ENCODE measurements at places on chromosomes 7 and 10.

DNA sequence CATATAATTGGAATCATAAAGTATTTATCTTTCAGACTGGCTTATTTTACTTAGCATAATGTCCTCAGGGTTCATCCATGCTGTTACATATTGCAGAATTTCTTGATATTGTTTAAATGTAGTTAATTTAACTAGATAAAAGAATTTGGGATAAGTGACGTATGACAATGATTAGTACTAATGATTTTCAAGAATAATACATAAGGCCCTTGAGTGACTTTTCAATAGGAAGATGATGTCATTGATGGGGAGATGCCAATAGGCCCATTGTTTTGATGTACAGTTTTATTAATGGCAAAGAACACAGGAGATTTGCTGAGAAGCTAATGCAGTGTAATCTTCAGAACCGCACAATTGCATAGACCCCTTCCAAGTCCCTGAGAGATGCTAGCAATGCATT lies 537.4 kb upstream of the PHF14 start:
- no peak for DNase-seq

DNA sequence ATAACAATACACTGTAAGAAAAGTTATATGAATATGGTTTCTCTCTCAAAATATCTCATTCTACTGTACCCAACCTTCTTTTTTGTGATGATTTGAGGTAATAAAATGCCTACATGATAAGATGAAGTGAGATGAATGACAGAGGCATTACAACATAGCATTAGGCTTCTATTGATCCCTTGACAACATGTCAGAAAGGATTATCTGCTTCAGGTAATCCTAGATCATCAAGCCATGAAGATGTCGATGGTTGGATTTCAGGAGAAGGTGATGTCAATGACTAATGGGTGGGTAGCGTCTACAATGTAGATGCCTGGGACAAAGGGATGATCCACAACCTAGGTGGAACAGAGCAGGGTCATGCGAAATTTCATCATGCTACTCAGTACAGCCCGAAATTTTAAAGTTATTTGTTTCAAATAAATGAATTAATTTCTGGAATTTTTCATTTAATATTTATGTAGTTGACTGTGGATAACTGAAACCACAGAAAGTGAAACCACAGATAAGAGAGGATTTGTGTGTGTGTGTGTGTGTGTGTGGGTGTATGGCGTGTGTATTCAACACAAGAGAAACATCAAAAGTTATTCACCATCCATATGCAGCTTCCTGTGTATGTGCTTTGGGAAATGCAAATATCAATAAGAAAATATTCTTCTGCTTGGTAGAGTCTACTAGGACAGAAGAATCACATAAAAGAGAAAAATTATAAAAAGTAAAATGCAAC lies 77.0 kb downstream of the MAGI2 start:
- DNase-seq = no peak

GRCh38 chr10:61486738-61487396 lies 33.7 kb upstream of the TMEM26 start:
- peak; percentile 16 for DNase-seq

- no peak for DNase-seq
Observed at GRCh38 chr10:95413588-95413987, 122.8 kb upstream of the PDLIM1 start.

- no peak for DNase-seq
Observed at GRCh38 chr7:138429577-138430250, 30.3 kb upstream of the TRIM24 start.

- no peak for DNase-seq
Observed at GRCh38 chr7:134567368-134567767, 18.5 kb downstream of the AKR1B15 start.

DNA sequence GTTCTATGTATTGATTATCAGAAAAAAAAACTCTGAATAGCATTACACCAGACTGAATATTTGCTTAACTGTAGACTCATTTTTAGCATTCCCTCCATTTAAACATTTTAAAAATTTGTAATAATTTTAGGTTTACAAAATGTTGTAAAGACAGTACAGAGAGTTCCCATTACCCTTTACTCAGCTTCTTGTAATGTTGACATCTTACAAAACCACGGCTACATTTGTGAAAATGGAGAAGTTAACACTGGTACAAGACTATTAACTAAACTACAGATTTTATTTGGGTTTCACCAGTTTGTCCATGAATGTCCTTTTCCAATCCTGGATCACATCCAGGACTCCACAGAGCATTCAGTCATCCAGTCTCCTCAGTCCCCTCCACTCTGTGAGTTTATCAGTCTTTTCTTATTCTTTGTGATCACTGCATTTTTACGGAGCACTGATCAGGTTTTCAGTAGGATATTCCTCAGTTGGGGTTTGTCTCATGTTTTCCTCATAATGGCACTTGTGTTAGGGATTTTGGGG lies 130.0 kb upstream of the EEPD1 start:
- no peak for DNase-seq

DNA sequence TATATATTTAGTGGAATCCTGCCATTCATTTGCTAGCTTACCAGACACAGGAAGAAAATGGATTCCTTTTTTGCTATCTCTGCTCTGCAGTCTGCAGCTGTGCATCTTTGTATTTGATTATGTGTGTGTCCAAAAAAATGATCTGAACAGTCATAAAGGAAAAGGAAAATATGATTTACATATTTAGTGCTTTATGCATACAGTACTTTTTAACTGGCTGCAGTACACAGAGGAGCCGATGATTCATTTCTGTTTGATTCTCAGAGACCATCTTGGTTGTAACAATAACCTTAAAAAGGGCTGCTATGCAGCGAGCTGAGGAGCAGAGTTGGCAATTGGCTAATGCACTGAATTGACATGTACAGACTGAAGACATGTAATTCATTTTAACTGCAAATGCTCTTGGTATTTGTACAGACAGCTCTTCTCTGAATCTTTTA lies 151.3 kb upstream of the FZD1 start:
- peak; percentile 74 for DNase-seq

GRCh38 chr10:110141871-110142635 lies 65.4 kb upstream of the MXI1 start:
- no peak for DNase-seq

- no peak for DNase-seq
Observed at GRCh38 chr7:116290740-116291139, 80.4 kb downstream of the TES start.

DNA sequence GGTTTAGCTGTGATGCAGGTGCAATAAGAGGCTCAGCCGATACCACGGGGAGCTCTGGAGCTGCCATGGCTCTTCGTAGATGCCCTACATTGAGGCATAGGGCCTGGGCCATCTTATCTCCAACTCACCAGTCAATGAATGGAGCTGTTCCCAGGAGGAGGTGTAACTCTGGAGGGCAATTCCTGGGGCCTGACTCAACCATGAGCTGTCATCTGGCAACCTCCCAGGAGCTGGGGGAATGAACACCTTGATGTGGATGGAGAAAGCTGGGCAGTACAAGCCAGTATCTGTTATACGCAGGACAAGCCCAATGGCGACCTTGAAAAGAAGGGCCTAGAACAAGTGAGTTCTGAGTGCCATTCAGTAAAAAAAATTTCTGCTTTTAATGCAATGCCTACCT lies 224.0 kb upstream of the PLXDC2 start:
- peak; percentile 22 for DNase-seq

DNA sequence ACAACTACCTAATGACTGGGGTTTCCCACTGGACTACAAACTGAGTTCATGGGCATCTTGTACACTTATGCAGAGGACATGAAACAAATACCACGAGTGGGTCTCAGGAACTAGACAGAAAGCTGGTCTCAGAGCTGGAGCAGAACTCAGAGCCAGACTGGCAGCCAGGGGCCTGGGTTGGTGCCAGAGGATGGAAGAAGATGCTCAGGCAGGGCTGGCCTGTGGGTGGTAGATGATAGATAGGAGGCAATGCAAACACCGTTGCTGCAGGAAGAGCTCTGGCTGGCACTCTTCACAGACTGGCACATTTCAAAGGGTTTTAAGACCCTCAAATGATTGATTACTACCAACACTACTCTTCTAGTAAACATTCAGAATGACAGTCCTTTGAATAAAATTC lies 28.8 kb downstream of the ENO4 start:
- no peak for DNase-seq

GRCh38 chr10:24873281-24873683 lies 79.1 kb downstream of the PRTFDC1 start:
- DNase-seq = peak; percentile 96

- DNase-seq = peak; percentile 63
Observed at GRCh38 chr10:91185239-91185875, 35.1 kb upstream of the PCGF5 start.

DNA sequence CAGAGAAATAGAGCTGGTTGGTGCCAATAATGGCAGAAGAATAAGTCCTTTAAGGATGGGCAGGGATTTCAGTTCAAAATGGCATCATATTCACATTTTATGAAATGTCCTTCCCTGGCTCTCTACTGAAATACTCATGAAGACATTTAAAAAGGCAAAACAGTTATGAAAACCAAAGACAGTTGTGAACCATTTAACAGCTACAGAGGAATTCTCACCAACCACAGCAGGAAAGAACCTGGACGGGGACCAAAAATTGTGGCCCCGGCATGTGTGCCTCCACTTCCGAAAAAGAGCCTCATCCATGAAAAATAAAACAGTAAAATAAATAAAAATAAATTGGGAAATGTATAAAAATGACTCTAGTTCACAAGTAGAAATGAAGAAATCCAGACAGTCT lies 539.5 kb downstream of the SUGCT start:
- DNase-seq = peak; percentile 44

GRCh38 chr10:72124381-72124780 lies 36.0 kb upstream of the SPOCK2 start:
- DNase-seq = no peak

- no peak for DNase-seq
Observed at GRCh38 chr7:1425292-1426136, 33.8 kb downstream of the MICALL2 start.

- peak; percentile 79 for DNase-seq
Observed at GRCh38 chr7:41134300-41135255, 568.3 kb downstream of the INHBA start.

DNA sequence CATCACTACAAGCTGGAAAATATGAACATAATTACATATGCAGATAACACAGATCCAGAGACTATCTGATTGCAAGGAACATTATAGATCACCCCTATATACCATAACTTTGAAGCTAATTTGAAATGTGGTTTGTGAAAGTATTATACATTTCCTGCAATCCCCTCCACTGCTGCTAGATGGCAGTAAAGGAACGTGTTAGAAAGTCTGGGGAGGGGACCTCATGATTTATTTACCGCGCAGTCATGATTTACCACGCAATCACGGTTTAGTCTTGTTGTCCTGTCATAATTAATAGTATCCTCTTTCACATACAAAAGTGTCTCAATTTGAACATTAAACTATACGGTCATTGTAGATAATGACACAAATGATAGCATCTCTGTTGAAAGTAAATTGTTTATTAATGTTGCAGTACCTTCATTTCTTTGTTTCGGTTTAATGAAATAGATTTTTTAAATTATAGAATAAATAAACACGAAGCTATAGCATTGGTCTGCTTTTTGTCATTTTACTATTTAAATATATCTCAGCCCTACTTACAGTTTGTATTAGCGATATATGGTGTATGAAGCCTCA lies 145.3 kb upstream of the PRSS1 start:
- peak; percentile 59 for DNase-seq

- DNase-seq = peak; percentile 82
Observed at GRCh38 chr10:125057158-125058001, 103.0 kb downstream of the CTBP2 start.

- DNase-seq = no peak
Observed at GRCh38 chr7:38703093-38703492, 71.9 kb upstream of the AMPH start.

GRCh38 chr7:139747662-139748372 lies 30.0 kb downstream of the HIPK2 start:
- DNase-seq = no peak

GRCh38 chr7:122802301-122802751 lies 83.9 kb downstream of the CADPS2 start:
- no peak for DNase-seq

GRCh38 chr7:25288556-25289307 lies 60.4 kb upstream of the NPVF start:
- no peak for DNase-seq

GRCh38 chr10:132364594-132364970 lies 32.4 kb upstream of the PWWP2B start:
- DNase-seq = no peak

- no peak for DNase-seq
Observed at GRCh38 chr7:156842740-156843140, 50.2 kb downstream of the LMBR1 start.

DNA sequence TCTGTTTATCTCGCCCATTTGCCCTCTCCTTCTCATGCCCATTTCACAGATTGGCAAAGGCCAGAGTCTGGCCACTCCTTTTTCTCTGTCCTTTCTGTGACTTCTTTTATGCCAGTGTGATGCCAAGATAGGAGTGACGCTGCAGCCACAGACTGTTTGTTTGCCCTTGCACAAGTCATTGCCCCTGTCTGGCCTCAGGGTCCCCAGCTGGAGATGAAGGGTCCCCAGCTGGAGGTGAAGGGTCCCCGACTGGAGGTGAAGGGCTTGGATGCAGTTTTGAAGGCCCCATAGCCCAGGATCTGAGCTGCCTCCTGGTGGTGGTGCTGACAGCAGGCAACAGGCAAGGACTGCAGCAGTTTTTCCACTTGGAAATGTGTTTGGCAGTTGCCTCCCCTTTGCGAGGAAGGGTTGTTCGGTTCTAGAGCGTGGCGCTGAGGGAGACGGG lies 50.8 kb upstream of the SLC29A3 start:
- peak; percentile 61 for DNase-seq

DNA sequence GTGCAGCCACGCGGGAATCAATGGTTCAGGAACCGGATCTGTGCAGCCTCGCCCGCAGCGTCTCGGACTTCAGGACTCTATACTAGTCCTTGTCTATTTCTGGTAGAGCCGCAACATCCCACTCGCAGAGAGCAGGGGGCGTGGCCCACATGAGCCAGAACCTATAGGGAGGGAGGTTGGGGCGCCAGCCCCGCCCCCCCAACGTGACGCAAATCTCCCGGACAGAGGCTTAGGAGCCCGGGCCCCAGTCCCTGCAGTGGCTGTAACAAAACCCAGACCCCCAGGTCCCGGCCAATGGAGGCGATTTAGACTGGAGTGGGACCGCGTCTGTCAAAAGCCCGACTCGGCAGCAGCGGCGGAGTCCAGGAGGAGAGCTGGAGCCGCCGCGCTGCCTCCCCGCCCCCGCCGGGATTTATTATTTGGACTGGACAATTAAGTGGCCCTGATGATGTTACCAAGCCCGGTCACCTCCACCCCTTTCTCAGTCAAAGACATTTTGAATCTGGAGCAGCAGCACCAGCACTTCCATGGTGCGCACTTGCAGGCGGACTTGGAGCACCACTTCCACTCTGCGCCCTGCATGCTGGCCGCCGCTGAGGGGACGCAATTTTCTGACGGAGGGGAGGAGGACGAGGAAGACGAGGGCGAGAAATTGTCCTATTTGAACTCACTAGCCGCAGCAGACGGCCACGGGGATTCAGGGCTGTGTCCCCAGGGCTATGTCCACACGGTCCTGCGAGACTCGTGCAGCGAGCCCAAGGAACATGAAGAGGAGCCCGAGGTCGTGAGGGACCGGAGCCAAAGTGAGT lies at the start of gene NKX2-3:
NKX2-3 (plus strand) TSS at position 256 of the 809 bp plus-strand sequence; CDS start at position 446, 190 bp downstream.
- DNase-seq = peak; percentile 46

DNA sequence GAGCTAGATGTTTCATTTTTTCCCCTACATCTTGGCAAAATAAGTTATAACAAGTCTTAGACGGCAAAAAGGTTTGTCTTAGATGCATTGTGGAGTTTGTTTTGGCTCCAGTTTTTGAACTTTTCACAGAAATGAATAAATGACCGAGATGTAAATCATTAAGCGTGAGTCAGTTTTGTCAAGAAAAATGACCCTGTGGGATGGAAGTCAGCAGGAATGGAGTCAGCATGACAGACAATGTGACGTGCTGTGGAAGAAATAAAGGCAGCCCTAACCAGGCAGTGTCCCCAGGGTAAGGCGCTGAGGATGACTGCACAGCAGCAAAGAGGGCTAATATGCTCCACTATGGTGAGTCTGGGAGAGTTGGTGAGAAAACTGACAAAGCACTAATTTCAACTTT lies 163.2 kb downstream of the NOC3L start:
- DNase-seq = no peak
